NCI-H2171 (cell line): ENCODE measurements at places on chromosomes 1 and 21.

GRCh38 chr1:92790867-92791266 is 6.0 kb upstream of the EVI5 start:
- no peak for DNase-seq

GRCh38 chr1:24486331-24487065 is 16.1 kb upstream of the RCAN3 start:
- DNase-seq: no peak

- no peak for DNase-seq
These were observed 43.2 kb upstream of the C1orf185 start for GRCh38 chr1:51058858-51059257.

DNA sequence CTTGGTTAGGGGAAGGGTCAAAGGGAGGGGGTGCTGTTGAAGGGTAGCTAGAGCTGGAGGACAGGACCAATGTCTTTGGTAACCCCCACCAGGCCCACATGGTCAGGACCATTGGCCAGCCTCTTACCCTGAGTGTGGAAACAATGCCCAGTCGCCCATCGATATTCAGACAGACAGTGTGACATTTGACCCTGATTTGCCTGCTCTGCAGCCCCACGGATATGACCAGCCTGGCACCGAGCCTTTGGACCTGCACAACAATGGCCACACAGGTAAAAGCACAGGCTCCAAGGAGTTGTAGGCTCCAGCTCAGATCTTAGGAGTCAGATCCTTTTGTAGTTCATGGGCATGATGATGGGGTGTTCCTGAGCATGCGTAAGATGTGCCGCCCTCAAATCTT is 3.8 kb downstream of the CA14 start:
- no peak for DNase-seq

DNA sequence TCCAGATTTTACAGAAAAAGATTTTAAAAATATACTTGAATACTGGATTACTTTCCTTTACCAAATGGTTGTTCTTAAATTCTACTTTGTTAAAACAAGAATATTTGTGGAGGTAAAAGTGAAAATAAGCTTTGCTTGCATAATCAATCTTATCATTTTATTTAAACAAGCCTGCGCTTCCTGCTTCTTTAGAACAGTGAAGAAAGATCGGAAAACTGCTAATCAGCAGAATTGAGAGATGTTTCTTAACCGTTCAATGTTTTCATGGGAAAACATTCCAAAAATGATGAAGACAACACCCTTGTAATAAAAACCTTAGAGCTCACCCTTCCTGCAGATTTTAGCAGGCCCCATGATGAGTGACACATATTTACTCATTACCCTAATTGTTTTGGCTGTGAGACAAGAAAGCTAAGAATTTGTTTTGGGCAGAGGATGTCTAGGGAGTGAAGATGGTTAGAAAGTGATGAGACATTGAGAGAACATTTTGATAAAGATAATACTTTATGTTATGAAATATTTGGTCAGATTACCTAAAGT is 72.6 kb downstream of the TPR start:
- no peak for DNase-seq

DNA sequence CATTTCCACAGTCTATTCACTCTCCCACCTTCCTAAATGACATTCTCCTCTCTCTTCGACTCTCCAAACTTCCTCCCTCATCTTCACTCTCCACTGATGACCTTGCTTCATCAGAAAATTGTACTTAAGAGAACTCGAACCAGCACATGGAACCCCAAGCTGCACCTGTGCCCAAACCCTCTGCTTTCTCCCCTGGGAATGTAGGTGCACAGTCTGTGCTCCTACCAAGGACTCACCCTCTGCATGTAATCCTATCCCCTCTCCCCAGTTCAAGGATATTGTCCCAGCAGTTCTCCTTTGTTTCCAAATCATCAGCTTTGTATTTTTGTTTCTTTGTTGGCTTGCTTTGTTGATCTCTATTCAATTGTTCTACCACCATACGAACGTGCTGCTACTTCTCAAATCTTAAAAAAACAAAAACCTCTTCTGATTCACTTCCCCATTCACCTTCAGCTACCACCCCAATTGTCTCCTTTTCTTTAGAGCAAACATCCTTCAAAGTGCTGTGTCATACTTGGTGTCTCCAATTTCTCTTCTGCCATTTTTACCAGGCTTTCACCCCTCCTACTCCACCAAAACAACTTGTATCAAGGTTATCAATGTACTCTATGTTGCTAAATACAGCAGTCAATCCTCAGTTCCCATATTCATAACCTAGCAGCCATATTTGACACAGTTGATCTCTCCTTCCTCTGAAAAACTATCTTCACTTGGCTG is 26.8 kb downstream of the RAB3B start:
- peak; percentile 54 for DNase-seq

DNA sequence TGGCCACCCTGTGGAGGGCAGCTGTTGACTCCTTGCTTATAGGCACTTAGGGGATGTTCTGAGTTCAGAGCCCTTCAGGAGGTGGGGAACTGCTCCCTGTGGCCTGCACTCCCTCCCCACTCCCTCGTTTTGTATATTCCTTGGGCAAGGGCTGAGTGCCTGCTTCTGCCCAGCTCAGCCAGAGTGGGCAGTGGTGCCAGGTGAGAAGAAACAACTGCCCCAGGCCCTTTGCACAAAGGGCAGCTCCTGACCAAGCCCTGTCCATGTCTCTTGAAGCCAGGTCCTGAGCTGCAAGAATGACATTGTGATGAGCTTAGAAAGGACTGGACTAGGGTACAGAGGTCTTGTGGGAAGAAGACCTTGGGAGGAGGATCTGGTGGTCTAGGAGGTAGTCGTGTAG is 2.2 kb downstream of the AGTRAP start:
- DNase-seq: no peak

- DNase-seq: no peak
These were observed 110.5 kb downstream of the HHAT start for GRCh38 chr1:210438928-210439841.

DNA sequence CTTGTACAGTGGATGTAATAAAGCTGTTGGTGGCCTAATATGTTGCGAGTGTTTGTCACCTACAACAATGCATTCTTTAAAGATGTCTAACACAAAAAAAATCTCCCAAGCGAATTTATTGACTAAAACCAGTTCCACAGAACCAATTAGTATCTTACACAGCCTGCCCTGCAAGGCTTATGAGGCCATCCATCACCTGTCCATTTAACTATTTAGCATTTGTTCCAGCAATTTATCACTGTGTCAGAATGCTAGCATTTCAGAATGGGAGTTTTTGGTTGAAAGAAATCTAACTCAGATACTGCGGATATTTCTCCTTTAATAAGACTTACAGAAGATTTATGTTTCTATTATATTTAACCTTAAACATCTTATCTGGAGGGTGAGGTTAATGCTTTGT is 831.1 kb upstream of the PRMT6 start:
- no peak for DNase-seq

DNA sequence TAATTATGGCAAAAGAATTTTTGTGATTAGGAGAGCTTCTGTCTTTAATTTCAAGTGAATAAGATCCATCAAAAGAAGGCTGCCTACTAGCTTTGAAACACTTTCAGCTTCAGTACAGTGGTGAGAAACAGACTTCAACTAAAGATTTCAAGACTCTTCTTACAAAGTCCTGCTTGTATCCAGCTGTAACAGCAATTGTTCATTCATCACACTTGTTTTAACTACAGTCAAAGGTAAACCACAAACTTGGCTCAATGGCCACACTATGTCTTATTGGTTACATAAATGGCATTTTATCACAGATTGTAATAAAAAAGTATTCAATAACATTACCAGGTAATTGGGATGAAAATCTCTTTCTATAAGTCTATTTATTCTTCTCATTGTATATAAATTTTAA is 59.2 kb downstream of the WARS2 start:
- no peak for DNase-seq

DNA sequence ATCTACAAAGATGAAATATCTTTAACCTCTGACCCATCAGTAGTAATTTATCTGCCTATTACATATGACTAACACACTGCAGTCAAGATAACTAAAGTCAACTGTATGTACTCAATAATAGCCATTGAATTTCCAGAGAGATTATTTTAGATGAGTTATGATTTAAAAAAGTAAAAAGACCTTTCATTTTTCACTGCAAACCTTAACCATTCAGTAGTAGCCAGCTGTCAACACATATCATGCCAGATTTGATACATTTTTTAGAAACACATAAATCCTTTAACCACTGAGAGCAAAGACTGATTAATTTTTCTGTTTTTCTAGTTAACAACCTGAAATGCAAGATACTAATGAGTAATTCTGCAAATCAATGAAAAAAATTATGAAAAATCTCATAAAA is 31.0 kb downstream of the PALMD start:
- no peak for DNase-seq

DNA sequence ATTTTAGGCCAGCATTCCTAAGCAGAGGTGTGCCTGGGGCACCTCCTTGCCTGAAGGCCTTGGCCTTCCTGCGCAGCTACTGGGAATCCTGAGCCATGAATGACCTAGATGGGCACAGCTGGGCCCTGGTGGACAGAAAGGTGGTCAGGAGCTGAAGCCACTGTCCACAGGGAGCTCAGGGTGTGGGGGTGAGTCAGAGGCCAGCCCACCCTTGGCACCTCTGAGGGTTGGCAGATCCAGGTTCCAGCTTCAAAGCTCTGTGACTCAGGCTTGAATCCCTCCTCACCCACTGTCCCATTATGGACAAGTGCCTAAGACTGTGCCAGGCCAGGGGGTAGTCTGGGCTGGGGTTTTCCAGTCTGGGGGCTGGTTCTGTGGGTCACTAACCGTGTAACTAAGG is 6.4 kb upstream of the EDN2 start:
- no peak for DNase-seq

DNA sequence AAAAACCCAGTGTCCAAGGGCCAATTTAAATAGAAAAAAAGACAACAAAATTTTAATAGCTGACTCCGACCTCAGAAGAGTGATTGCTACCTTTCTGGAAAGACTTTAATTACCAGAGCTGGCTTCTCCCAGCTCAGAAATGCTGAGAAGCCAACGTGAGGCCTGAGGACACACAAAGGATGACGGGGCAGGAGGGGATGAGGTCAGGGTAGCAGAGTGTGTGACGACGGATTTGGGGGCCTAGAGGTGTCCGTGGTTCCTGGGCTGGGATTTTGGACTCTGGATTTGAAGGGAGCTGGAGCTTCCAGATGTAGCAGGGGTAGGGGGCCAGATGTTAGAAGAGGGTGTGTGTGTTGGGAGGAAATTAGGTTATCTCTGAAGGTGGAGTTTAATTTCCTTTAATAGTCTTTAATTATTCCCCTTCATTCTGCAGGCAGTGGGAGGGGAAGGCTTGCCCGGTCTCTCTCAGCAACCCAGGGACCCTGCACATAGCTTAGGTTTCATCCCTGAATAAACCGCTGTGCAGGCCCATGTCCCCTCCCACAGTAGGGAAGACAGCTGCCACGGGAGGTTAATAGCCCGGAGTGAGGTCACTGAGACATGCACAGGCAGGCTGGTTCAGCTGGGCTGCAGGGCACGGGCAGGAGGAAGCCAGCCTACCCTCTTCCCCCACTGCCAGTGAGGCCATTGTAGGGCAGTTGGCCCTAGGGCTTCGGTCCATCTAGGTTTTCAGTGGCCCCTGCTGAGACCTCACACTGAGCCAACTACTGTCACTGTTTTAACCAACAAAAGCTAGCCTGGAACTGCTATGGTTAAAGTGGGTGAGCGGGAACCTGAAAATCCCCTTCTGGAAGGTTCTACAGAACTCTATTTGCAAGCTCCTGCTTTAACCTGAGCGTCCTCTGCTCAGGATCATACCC is 3.8 kb upstream of the PADI3 start:
- peak; percentile 50 for DNase-seq

- no peak for DNase-seq
These were observed 23.1 kb upstream of the RGS4 start for GRCh38 chr1:163046071-163046470.

GRCh38 chr1:25729790-25730644 is 70.0 kb upstream of the SELENON start:
- DNase-seq: peak; percentile 36

DNA sequence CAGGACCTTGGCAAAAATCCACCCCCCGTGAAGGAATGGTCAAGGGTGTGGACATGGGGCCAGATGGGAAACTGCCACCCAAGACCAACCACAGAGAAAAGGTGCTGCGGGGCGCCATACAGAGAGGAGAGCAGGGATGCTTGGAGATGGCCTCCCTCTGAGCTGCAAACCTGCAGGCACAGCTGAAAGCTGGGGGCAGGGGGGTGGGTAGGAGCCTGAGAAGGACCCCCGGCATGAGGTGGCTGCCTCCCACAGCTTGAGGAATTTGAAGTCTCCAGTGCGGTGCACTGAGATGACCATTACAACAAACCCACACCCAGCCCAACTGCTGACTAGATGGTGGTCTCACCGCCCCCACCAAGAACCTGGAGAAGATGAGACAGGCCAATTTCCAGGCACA is 84.8 kb downstream of the WDR4 start:
- DNase-seq: no peak

DNA sequence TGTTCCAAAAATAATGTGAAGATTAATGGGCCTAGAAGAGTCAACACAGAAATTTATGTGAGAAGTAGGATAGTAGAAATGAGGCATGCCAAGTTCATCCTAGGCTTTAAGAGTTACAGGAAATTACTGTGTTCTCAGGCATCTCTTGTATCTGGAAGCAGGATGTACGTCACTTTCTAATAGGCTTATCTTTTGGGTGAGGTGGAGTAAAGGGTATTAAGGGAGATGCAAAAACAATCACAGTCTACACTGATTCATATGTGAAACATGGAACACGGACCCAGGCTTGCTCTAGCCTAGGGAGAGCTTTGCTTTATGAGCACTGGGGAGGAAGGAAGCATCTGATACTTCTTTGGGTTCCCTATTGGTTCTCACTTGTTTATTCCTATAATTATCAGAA is 84.5 kb upstream of the RGS4 start:
- no peak for DNase-seq

DNA sequence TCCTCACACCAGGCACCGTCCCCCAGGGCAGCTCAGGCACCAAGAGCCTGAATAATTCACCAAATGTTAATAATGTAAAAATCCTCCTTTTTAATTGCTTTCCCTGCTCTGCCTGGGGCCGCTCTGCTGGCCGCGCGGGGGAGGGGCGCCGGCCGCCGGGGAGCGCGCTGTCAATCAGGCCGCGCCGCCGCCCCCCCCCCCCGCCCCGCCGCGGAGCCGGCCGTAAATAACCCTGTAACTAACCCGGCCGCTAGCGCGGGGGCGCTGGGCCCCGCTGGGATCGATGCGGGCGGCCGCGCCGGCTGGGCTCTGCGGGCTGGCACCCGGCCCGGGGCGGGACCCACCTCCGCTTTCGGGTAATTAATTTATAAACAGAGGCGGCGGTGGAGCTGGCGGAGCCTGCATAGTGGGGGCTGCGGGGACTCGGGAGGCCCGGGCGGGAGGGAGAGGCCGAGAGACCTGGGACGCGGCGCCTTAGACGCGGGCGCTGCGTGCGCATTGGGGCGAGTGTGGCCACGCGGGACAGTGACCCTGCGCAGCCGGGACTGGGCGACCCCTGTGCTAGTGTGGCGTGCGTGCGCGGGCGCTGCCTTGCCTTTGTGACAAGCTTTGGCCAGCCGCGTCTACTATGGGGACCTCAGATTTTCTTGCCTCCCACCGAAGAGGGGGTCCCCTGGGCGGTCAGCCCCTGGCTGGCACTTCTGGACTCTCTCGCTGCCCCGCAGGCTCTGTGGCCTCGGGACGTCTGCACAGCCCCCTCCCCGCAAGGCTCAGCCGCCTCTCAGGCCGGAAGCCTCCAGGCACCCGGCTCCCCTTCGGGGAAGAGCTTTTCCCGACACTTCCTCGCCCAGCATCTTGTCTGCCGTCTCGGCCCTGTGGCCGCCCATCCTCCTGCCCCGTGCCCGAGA is 16.6 kb downstream of the SAMD11 start:
- peak; percentile 77 for DNase-seq
